ENCODE measurements at places on chromosomes 12 and 14.
A peak's percentile ranks its signal among the peaks of the same experiment; 100 is the strongest.

- DNase-seq, result no peak
These were observed 46.7 kb downstream of the NOC4L start for GRCh38 chr12:132190834-132191500.

DNA sequence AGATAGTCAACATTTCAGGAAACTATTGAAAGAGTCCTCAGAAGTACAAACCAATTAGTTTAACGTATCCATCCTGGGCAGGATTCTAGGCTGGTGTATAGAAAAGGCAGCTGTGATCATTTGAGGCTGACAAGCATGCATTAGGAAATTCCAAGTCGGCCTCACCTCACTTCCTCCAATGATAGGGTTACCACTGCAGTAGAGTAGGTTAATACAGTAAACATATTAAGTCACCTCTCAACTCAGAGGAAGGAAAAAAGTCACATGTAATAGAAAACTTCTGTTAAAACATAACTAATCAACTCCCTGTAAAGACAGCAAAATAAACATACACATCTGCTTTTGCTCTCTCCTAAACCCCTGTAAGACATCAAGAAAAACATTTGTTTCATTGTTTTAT, 33.5 kb downstream of the MED13L start:
- DNase-seq, result no peak

- no peak for DNase-seq
These were observed 10.8 kb upstream of the RBMS2 start for GRCh38 chr12:56510786-56511185.

DNA sequence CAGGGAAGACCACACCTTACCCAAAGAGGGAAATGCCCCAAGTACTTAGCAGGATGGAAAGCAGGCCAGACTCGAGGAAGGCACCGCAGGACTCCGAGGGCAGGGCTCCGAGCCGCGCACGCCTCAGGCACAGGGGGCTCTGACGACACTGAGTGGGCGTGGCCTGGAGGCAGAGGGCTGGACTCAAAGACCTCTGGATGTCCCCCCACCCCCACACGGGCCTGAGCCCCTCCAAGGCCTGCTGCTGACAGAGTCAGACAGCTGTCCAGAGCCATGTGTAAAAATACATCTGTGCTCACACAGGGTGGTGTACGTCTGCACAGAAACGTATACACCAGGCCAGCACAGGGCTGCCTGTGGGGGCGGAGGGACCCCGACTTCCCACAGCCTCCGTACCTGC, 1.4 kb downstream of the AKT1 start:
- no peak for DNase-seq

DNA sequence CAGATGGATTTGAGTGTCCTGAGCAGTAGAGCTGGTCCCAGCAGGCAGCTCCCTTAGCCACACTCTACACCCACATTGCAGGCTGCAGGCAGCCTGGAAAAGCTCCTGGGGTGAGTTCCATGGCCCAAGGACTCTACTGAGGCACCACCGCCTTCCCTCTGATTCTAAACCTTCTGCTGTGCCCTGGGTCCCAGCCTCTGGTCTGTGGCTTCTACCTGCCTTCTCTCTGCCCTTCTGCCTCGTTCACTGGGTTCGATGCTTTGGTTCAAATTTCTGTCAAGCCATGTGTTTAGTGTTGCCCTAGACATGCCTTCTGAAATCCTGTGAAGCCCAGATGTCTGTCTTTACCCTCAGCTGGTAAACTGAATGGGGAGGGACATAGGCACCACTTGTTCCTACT, 1.5 kb upstream of the FGF6 start:
- DNase-seq, result no peak

GRCh38 chr14:69999261-69999674, 120.1 kb downstream of the SMOC1 start:
- no peak for DNase-seq

GRCh38 chr12:106672314-106673025, 89.7 kb downstream of the RFX4 start:
- DNase-seq, result no peak

GRCh38 chr12:15276088-15276698, 46.1 kb upstream of the PTPRO start:
- peak; percentile 1 for DNase-seq

- DNase-seq, result no peak
These were observed 1.6 kb upstream of the ARID4A start for GRCh38 chr14:58296726-58297125.

Measured in anterior cingulate cortex (tissue), 58 donors.